ENCODE measurements at places on chromosomes 5 and 9. TPM values are rescaled to one million over a fixed set of nuclear protein-coding genes. Genes with fewer than 3 reads are reported as not detected.
A peak's percentile ranks its signal among the peaks of the same experiment; 100 is the strongest.

- DNase-seq = no peak
Measured at GRCh38 chr9:129939431-129939830, 103.6 kb downstream of the FNBP1 start.

GRCh38 chr5:79795764-79796398 lies 106.2 kb downstream of the CMYA5 start:
- peak; percentile 27 for DNase-seq

KIAA1958 gene
- 2.5 TPM for total RNA-seq

- no peak for DNase-seq
Measured at GRCh38 chr5:61277190-61277589, 54.9 kb upstream of the ZSWIM6 start.

- DNase-seq = no peak
Measured at GRCh38 chr9:28051559-28052503, 478.6 kb upstream of the C9orf72 start.

- no peak for DNase-seq
Measured at GRCh38 chr5:176817369-176817840, 7.0 kb downstream of the UNC5A start.

GRCh38 chr5:154273963-154274827 lies 83.7 kb downstream of the GALNT10 start:
- no peak for DNase-seq

DMRT3 gene
- not detected for total RNA-seq

- peak; percentile 43 for DNase-seq
Measured at GRCh38 chr5:146426853-146427618, 20.1 kb upstream of the TCERG1 start.
